ENCODE measurements at places on chromosomes 6 and 20.

DNA sequence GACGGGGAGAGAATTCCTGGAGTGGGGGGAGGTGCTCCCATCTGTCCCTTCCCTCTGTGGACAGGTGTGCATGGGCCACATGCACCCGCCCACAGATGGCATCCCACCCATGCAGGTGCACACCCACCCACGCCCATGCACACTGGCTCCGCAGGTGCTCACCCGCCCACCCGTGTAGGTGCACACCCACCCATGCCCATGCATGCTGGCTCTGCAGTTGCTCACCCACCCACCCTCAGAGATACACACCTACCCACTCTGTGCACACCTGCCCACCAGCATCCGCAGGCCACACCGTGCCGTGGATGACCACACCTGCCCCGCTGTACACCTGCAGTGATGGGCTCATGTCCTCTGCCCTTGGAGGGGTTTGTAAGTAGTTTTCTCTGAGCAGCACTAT, 132.0 kb downstream of the PHACTR3 start:
- DNase-seq = no peak

DNA sequence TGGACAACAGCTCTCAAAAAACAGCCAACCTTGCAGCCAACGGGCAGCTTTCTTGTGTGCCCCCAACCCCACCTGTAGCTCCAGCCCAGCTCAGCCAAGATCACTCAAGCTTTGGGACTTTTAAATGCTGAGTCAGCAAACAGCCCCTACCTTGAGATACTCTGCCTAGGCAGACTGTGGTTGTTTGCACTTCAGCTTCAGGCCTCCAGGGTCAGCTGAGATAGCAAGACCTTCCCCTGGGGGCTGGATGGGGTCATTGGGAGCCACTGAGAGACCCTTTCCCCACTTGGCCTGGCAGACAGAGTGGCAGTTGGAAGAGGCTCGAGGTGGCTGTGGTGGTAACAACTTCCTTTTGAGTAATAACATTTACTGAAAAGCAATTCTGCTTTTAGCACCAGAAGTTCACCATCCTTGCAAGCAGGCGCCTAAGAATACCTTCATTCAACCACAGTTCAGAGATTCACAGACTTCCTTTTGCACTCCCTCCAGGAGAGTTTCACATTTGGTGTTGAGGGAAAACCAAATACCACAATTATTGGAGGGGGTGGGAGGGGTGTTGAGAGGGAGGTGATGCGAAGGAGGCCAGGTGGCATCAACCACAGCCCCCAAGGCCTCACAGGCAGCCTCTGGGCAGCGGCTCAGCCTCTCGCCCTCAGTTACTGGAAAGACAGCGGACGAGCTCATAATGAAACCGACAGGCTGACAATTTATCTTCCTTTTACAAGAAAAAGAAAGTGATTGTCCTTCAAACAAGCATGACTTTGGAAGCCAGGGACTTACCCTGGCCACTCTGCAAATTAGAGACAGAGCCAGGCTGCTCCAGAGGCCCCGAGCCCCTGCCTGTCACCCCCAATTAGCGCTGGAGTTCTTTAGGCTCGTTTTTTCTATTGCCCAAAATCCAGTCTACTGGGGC, 148.1 kb downstream of the CEBPB start:
- DNase-seq = no peak

GRCh38 chr20:56409956-56410355, 2.1 kb upstream of the CASS4 start:
- DNase-seq = no peak

DNA sequence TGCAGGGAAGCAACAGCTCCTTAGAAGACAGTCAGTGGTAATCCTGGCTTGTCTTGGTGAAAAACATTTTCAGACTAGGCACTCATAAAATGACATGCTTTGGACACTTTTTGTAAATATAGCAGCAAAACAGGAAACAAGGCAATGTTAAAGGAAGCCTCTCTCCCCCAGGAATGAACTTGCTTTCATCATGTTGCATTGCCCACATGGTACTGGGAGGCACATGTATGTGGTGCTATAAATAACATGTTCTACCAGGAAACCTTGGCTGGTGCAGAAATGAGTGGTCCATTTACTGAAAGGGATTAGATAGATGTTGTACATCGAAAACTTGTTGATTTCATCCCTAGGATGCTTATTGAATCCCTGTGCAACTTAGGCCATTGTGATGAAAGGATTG, 121.4 kb upstream of the RREB1 start:
- DNase-seq = no peak

GRCh38 chr6:19554356-19555225, 282.6 kb upstream of the ID4 start:
- no peak for DNase-seq

GRCh38 chr6:48996461-48997119, 466.5 kb downstream of the MMUT start:
- DNase-seq = no peak

GRCh38 chr6:10580570-10580969, 59.4 kb downstream of the GCNT2 start:
- no peak for DNase-seq

DNA sequence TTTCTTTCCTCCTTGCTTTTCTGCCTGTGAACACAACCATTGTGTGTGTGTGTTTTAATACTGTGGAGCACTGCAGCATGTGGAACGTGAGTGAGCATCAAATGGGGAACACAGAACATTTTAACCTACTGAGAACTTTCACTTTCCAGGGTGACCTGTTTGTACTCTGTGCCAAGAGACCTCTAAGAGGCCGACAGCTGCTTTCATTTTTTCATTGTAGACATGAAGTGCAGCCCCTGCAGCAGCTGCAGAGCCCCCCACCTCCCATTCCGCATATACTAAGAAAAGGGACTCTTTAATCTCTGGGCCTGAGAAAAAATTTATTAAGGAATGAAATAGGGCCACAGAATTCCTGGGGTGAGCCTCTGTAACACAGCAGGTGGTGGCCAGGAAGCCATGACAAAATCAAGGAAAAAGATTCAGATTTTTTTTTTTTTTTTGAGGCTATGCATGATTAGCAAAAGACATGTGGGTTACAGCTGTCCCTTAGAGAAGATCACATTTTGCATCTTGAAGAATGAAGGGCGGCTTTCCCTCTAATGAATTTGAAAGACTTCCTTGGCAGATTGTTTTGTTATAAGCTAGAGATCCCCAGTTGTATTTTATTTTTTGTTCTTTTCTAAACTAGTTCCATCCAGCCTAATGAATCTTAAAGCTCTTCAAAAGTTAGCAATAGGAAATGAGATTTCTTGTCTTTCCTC, 503.4 kb downstream of the CD109 start:
- no peak for DNase-seq

- DNase-seq = no peak
Observed at GRCh38 chr20:3209946-3210317, 634 bp downstream of the ITPA start.

DNA sequence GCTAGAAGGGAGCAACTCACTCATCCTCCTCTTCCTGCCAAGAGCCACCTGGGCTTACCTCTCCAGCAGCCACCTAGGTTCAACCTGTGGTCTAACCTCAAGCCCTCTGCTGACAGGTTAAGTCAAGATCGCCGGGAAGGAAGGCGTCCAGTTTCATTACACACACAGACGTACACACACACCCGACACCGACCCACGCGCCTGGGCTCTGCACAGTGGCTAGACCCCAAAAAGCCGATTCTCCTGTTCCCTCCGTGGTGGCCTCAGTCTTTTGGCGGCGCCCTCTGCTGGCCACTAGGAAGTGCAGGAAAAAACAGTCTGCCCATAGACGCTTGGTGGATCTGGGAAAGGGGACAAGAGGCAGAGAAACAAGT, 52.8 kb downstream of the MRPL14 start:
- DNase-seq = no peak

GRCh38 chr20:20373091-20373571, 5.2 kb downstream of the INSM1 start:
- no peak for DNase-seq

GRCh38 chr20:51026269-51026668, 3.4 kb upstream of the KCNG1 start:
- DNase-seq = no peak

DNA sequence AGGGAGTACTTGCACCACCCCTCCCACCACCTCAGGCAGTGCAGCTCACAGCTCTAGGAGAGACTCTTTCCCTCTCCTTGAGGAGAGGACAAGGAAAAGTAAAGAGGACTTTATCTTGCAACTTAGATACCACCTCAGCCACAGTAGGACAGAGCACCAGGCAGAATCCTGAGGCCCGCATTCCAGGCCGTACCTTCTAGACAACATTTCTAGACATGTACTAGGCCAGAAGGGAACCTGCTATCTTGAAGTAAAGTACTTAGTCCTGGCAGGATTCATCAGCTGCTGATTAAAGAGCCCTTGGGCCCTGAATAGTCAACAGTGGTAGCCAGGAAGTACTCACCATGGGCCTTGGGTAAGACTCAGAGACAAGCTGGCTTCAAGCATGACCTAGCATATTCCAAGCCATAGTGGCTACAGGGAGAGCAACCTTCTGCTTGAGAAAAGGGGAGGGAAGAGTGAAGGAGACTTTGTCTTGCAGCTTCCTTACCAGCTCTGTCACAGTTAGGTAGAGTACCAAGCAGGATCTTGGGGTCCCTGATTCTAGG, 384.4 kb upstream of the RNF217 start:
- DNase-seq = no peak

Data from epithelial cell of proximal tubule (primary cell).